ENCODE measurements at places on chromosomes 7 and 10.

- DNase-seq = no peak
Measured at GRCh38 chr7:136677471-136678365, 190.7 kb upstream of the CHRM2 start.

GRCh38 chr7:37481722-37482288, 33.1 kb upstream of the ELMO1 start:
- no peak for DNase-seq

DNA sequence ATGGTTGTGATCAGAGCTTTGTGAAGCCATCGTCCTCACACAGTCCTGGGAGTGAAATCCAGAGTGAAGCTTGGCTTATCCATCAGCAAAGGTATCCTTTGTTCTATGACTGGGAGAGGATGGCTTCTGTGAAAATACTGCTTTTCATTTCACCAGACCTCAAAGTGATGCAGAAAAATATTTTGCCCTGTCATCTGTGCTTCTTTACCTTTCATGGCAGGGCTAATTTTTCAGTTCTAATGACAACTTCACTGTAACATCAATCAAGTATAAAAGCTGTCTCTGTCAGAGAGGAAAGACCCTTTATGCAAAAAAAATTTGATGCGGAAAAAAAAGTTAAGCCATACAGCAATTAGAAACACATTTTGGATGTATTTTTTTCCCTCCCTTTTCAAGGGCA, 468.1 kb upstream of the ADARB2 start:
- no peak for DNase-seq

GRCh38 chr7:2100278-2101208, 132.2 kb downstream of the MAD1L1 start:
- no peak for DNase-seq

DNA sequence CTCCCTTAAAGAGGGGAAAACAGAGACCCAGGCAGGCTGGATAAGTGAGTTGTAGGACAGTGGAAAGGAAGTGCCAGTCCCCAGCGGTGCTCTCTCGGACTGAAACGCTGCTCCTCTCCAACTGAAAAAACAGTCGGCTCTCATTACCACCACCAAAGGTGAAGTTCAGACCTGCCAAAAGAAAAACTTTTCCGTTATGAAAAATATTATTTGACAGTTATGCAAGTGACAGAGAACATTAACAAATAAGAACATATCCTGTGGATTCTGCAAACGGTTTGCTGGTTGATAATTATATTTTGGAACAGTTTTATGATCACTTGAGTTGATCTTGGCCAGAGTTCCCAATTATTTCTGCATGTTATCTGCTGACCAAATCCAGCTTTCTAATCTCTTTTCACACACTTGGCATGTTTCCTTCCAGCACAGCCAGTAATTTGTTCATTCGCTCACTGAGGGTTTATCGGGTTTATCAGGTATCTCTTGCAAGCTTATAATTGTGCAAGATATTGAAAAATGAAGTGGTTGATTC, 82.6 kb downstream of the PTPRE start:
- no peak for DNase-seq

- DNase-seq = no peak
Measured at GRCh38 chr10:16271571-16271970, 165.2 kb upstream of the PTER start.

GRCh38 chr7:108103558-108104298, 26.4 kb downstream of the LAMB4 start:
- no peak for DNase-seq

Measured in stimulated activated CD4-positive, alpha-beta T cell treated with anti-CD3 and anti-CD28 coated beads, Interleukin-2, amount 100 ng/mL, for 48 hours (primary cell).